ENCODE measurements at places on chromosomes 6 and 20.

DNA sequence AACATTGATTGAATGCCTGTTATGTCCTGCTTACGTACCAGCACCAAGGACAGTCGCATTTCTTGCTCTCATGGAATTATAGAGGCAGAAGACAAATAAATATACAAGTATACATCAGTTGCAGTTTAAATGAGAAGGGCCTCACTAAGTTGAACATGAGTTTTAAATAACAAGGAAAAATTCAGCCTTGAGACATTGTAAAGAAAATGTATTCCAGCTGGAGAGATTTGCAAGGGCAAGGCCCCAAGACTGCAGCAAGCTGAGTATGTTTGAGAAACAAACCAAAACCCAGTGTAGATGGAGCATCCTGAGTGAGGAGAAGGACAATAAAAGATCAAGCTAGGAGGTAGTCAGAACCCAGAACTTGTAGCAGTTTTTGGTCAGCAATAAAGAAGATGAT lies 123.2 kb upstream of the BMP5 start:
- no peak for DNase-seq

DNA sequence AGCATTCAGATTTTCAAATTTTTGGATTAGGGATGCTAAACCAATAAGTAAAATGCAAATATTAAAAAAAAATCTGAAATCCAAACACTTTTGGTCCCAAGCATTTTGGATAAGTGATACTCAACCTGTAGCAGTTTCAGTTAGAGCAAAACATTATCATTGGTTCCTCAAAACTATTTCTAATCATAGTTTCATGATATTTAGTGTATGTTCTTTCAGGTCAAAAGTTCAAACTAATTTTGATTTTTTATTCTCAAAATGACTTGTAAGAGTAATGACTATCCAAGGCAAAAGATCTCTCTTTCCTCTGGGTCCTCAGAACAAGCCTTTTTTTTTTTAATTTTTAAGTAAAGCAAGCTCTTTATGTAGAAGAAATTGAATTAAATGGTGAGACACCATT lies 64.0 kb upstream of the TFB1M start:
- DNase-seq = no peak

DNA sequence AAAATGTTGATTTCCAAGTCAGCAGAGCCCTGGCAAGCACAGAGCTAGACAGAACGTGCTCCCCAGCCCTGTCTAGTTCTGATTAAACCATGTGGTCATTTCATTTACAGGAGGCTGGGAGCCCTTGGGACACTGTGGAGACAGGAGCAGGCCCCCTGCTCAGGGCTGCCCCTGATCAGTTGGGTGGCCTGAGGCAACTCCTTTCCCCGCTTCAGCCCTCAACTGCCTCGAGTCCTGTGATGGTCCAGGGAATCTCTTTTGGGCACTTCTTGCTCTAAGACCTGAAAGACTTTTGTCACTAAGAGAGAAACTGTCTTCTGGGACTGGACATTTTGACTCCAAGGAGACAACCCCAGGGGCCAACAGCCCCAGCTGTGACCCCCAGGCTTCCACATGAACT lies 13.5 kb downstream of the DYNLRB1 start:
- DNase-seq = no peak

DNA sequence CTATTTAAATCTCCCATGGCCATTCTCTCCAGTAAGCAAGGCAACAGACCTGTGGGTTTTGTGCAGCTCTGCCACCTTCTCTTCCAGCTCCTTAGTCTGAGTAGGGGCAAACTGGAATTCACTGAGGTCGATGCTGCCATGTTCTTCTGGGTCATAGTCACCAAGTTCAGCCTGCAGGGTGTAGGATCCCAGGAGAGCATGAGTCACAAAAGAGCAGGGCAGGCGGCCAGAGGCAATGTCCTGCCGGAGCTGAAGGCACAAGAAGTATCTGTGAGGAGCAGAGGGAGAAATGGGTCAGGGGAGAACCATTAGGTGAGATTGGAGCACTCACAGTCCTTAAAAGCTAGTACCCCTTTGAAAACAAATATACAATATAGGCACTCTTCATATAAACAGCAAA lies 73.7 kb downstream of the SMLR1 start:
- DNase-seq = no peak

- DNase-seq = no peak
Measured at GRCh38 chr20:36051318-36052116, 83.1 kb downstream of the CNBD2 start.
